ENCODE measurements at places on chromosomes 16 and 17.

DNA sequence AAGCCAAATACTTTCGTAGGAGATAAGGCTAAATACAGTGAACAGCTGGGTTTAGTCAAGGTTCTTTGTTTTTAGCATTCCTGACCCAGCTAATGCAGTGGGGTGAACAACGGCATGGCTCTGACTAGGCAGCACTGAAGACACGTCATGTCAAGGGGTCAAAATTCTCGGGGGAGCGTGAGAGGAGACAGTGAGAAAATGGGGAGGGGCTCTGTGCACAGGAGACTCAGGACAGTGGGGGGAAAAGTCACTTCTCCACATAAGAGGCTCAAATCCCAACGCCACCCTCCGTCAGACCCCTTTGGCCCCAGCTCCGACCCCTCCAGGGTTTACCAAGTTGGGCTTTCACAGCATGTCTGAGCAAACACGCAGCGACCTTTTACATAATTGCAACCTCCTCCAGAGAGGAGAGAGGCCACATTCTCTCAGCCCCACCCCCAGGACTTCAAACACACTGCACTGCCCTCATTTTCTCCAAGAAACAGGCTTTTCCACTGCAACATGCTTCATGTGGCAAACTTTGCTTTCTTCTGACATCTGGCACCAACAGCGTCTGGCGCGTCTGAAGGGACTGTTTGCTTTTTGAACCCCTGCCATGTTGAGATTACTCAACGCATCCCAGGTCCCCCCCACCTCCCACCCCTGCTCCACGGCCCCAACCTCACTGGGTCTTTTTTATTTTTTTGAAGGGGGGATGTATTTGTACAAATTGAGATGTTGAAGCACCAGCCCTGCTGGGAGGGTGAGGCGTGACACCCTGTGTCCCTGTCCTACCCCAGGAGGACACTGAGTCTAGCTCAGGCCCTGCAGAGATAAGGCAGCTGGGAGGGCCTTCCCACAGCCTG, 30.0 kb downstream of the AXIN2 start:
- no peak for DNase-seq

- DNase-seq = no peak
These were observed 6.8 kb downstream of the ELOB start for GRCh38 chr16:2770057-2770951.

DNA sequence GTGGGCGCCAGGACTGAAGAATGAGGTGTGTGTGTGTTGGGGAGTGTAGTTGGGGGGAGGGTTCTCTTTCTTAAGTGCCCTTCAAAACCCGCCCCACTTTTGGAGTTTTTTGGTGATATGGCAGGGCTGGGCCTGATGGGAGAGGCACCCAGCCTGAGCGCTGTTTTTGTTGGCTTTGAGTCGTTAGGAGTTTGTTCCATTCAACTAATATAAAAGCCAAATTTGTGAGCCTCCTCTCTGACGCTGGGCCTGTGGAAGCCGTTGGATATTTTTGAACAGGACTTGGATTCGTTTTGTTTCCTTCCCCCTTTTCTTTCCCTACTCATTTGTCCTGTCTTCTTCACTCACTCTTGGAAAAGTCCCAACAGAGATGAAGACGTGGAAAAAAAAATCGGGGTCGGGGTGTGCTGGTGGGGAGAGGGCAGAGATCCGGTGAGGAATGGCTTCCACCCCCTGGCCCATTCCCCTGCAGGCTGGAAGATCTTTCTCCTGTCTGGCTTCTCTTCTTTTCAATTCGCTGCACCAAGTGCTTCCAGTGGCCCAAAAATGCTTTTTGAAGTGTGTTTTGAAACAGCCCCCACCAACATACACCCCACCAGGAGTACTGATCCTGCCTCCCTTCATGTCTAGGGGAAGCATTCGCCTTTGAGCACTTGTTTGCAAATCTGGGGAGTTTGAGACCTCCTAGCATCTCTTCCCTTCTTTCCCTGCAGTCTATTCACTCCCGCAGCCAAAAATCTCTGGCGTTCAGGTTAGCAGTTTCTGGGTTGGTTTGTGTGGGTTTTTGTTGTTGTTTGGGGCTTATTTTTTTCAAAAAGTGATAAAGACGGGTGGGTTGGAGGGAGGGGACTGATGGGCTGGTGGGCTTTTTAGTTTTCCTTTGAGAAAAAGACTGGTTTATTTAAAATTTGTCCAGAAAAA, 2.6 kb downstream of the FZD2 start:
- no peak for DNase-seq

GRCh38 chr17:81538651-81539570, 10.7 kb downstream of the FSCN2 start:
- no peak for DNase-seq

DNA sequence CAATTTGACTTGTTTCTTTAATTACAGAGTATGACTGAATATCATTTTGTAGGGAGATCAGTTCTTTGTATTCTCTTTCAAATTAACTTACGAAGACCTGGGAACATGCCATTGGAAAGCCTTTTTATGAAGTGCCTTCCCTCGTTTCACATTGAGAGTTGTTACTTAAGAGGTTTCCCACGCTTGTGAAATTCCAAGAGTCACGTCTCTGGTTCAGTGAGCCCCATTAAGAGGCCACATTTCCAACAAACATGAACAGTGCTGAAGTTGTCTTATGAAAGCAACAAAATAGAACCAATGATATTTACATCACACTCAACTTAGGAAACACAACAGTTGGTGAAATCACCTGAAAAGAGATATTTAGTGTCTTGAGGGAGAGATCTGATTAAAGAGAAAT, 334.1 kb downstream of the TOX3 start:
- no peak for DNase-seq

All from CD8-positive, alpha-beta T cell (primary cell).